ENCODE measurements at places on chromosomes 16 and 17.

GRCh38 chr17:21292867-21293830 lies 8.6 kb downstream of the MAP2K3 start:
- no peak for DNase-seq

DNA sequence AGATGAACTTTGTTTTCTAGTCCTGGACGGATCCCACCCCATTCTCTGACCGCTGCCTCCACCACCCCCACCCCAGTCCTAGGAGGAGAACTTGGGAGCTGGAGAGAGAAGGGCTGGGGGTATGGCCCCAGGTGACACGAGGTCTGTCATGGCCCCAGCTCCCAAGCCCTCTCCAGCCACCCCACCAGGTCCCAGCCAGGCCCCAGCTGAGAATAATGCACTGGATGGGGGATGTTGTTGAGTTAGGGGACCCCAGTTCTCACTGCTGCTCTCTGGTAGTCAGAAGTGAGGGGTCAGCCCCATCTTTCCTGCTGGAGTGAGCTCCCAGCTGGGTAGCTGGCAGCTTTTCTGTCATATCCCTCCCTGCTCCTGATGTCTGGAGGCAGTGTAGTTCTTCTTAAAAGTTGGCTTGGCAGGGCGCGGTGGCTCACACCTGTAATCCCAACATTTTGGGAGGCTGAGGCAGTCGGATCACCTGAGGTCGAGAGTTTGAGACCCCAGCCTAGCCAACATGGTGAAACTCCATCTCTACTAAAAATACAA lies 4.6 kb upstream of the COL1A1 start:
- no peak for DNase-seq

- DNase-seq: no peak
These were observed 15.8 kb downstream of the GPR179 start for GRCh38 chr17:38327936-38328335.

DNA sequence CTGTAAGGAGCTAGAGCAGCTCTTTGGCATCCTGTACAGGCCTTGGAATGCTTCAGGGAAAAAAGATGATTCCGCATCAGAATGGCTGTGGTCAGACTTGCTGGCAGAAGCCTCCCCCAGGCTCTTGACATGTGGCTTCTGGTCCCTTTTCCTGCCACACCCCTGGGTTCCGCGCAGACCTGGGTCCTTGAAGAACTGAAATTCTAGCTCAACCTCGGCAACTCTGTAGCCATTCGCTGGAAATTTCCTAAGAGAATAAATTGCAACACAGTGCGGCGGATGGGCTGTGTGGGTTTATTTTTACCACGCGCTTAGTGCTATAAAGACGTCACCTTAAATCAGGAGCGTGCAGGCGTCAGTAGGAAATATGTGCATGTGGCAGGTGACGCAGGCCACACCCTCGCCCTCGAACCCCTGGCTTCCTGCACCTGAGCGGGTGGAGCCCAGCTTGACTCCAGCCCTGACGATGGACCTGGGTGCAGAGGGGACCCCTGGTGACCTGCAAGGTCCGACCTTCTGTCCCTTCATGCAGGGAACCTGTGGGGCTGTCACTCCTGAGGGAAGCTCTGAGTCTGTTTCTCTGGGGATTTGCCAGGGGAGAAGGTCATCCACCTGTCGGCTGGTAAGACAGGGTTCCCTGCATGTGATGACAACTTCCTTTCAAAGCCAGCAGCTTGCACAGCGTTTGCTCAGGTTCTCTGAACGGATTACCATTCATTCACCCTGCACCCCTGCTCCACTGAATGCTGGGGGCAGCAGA lies 46.3 kb downstream of the METRNL start:
- peak; percentile 65 for DNase-seq

DNA sequence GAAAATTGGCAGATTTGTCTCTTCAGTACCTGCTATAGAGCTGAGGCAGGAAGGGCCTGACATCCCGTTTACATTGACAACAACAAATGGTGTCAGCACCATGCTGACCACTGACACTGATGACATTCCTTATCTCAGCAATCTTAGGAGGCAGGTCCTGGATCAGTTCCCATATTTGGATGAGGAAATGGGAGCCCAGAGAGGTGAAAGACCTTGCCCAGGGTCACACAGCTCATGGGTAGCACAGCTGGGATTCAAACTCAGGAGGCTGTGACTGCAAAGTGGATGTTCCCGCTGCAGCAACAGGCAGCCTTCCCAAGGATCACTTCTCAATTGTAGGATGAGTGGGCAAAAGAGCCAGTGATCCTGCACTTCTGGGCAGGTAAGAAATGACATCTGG lies 30.5 kb upstream of the CACNG4 start:
- no peak for DNase-seq

GRCh38 chr17:48522031-48522653 lies 8.7 kb downstream of the HOXB1 start:
- no peak for DNase-seq

- DNase-seq: no peak
These were observed 2.1 kb downstream of the FAM171A2 start for GRCh38 chr17:44361292-44362260.
